Neural progenitor cell (in vitro differentiated cells): ENCODE measurements at places on chromosomes 12 and 14. TPM values are rescaled to one million over a fixed set of nuclear protein-coding genes. Genes with fewer than 3 reads are reported as not detected.

The PDZRN4 gene
- 0.06 and 0.09 TPM in 2 replicates for total RNA-seq

The DEPDC4 gene
- total RNA-seq = 4.2 and 8.3 TPM in 2 replicates

The TRIAP1 gene
- total RNA-seq = 47.2 and 72.1 TPM in 2 replicates

The ASCL1 gene
- 0.21 TPM in 1 of 2 replicates, not detected in the other for total RNA-seq

The RTN1 gene
- 7.7 and 18.6 TPM in 2 replicates for total RNA-seq

The CPNE6 gene
- not detected in 2 replicates for total RNA-seq

The CLEC1B gene
- total RNA-seq = not detected in 2 replicates
